ENCODE measurements at places on chromosomes 6 and 20.

- peak; percentile 22 for DNase-seq
Measured at GRCh38 chr6:37971711-37972390, 152.3 kb downstream of the ZFAND3 start.

DNA sequence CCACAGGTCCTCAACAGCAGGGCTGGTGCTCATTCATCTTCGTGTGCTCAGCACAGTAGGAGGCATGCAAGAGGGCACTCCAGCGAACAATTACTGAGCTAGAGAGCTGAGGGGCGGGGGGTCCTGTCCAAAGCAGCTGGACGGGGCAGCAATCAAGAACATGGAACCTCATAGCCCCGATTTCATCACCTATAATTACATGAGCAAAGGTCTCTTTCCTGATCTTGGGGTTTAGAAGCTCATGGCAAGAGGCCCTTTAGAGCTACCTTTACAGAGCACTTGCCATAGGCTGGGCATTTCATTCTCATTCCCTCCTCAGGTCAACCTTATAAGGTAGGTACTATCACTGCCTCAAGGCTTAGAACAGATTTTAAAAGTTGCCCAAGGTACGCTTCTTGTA is 10.4 kb downstream of the MOCS1 start:
- DNase-seq: no peak

DNA sequence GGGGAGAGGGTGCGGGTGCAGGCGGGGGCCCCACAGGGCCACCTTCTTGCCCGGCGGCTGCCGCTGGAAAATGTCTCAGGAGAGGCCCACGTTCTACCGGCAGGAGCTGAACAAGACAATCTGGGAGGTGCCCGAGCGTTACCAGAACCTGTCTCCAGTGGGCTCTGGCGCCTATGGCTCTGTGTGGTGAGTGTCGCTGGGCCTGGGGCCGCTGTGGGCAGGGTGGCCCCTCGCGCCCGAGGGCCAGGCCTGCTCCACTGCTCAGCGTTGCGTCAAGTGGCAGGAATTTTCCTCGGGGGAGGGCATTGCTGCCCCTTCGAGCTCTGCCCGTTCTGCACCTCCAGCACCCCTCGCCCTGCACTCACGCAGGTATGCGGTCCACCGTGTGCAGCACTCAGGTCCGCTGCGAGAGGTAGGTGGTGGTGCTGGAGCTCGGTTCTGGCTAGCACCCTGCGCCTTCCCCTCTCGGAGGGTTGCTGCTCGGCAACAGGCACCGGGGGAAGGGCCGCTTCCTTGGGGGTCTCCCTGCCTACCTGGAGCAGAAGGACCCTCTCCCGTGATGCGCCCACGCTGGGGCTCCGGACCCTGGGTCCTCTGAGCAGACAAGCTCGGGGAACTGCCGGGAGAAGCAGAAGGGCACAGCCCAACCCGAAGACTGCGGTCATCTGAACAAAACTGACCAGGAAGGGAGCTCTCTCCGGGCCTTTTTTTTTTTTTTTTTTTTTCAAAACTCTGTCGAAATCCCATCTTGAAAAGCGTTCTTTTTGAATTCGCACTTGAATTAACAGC is 674 bp downstream of the MAPK14 start:
- DNase-seq: no peak

- DNase-seq: no peak
Measured at GRCh38 chr6:134201716-134202115, 116.2 kb downstream of the SGK1 start.

- no peak for DNase-seq
Measured at GRCh38 chr6:28248916-28249315, 3.2 kb downstream of the ZKSCAN4 start.

All from T-helper 2 cell (primary cell).